ENCODE measurements at places on chromosomes 12 and 14.

GRCh38 chr14:93329965-93330608 lies 2.7 kb downstream of the BTBD7 start:
- no peak for DNase-seq

DNA sequence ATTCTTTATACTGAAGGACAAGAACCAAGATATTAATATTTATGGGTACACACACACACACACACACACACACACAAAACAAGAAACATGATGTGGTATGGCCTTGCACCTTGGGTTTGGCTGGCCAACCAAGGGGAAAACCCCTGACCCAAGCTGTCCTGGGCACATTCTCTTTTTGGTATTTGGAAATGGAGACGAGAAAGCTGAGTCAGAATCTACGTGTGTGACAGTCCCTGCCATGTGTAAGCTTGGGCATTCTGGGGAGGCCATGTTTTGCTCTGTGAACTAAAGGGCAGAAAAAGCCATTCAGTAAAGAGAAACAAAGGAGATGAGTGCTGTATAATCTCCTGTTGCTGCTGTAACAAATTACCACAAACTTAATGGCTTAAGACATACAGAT lies 35.6 kb downstream of the PTGER2 start:
- no peak for DNase-seq

DNA sequence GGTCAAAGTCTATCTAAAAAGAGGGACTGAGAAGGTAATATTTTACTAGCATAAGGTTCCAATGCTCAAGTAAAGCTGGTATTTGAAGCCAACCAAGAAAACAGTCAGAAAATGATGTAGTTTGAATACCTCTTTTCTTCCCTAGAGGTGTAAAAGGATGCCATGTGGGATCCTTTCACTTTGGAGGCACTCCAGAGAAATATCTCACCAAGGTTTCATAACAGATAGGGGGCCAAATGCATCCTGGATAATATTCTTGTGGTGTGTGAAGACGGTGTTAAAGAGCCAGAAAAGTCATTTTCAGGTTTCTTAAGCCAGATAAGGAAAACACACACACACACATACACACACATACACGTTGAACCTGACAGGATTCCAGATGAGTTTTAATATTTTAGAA lies 136.1 kb upstream of the PRKD1 start:
- no peak for DNase-seq

DNA sequence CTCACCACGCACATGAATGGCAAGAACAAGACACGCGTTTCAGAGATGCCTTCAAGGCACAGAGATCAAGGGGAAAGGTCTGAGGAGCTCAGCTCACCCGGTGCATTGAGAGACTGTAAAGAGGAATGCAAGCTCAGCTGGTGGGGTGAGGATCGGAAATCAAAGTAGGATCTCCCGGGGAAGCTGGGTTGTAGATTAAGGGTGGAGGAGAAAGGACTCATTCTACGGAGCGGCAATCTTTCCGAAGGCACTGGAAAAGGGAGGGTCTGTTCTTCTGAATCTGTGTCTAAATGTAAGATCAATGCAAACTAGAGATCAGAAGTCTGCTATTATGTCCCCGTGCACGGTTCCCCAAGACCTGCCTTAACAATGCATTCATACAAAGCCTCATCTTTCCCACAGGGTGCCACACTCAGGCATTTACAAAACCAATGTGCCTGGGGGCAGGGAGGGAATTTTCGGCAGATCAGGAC lies 41.6 kb upstream of the PYGL start:
- DNase-seq = no peak

DNA sequence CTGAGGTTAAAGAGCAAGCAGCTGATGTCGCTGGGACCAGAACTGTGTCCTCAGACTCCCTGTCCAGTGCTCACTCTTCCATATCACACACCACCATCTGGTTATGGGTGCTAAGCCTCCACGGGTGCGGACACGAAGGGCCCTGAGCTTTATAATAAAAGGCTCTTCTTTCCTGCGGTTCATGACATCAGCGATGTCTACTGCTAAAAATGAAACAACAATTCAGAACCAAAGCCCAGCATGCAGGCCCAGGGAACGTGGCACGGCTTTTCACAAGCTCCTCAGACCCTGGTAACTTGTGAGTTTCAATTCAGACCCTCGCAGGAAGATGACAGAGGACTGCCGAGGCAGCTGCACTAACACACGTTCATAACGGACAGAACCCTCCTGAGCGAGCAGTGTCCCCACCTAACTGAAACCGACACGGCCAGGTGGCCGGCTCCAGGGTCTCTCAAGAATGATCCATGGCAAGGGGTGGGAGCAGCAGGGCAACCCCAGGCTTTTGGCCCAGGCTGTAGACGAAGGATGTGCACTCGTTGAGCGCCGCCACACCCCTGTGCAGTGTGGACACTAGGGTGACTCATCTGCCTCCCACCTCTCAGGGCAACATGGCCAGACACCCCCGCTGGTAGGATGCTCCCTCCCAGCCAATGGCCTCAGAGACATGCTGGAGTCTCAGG lies 180.3 kb downstream of the CALM1 start:
- no peak for DNase-seq

DNA sequence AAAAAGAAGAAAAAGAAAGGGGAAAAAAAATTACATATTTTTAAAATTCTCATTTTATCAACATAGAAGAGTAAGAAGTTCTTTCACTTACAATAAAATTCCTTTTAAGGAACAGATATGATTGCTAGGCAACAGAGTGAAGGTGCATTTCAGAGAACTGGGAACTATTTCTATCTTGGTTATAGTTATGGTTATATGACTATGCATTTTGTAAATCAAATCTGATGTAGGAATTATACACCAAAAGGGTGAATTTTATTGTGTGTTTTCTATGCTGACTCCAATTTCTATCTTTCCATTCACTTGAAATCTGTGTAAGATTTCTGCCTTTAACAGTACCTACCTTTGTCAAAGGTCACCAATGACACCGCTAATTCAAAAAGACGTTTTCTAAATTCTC lies 50.1 kb downstream of the HNRNPC start:
- DNase-seq = no peak

DNA sequence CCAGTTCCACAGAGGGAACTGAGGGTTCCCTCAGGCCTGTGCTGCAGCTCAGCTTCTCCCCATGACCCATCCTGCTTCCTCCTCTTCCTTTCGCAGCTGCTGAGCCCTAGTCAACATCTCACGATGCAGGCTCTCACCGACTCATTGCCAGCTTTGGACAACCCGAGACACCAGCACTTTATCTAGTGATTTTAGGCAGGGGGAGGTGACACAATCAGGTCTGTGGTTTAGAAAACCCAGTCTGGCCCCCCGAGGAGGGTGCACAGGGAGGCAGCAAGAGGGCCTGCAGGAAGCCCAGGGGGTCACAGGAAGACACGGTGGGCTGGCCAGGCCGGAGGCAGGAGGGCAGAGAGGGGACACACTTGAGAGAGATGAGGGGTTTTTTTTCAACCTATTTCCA lies 35.4 kb downstream of the DIO3 start:
- DNase-seq = no peak

DNA sequence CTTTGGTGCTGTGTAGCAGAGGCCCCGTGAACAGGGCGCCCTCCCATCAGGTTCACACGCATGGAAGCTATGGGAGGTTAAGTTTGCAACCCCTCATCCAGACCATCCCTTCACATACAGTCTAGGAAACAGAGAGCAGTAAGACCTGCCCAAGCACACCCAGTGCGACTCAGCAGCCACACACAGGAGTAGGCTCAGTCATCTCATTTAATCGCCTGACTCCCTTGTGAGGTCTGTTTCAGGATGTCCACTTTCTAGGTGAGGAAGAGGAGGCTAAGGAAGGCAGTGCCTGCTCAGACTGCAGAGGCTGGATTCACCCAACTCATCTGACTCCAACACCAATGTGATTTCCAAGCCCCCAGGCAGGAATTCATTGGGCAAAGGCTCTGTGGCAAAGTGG lies 11.9 kb downstream of the BDKRB1 start:
- DNase-seq = no peak

DNA sequence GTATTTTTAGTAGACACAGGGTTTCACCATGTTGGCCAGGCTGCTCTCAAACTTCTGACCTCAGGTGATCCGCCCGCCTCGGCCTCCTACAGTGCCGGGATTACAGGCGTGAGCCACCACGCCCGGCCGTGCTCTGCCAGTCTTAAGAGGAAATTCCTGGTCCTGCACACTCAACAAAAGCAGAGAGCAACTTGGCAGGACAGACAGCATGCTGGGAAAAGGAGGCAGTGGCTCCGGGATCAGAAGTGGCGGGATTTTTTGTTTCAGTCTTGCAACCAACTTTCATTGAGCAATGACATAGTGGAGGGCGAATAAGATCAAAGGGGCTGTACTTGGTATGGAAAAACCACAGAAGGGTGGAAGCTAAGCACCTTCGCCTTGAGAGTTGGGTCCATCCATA lies 2.1 kb downstream of the CKAP4 start:
- peak; percentile 44 for DNase-seq

- DNase-seq = no peak
Measured at GRCh38 chr12:44968965-44969364, 81.9 kb downstream of the DBX2 start.

- DNase-seq = no peak
Measured at GRCh38 chr14:65297744-65298143, 114.8 kb upstream of the FUT8 start.

- no peak for DNase-seq
Measured at GRCh38 chr14:100585448-100586152, 1.6 kb downstream of the BEGAIN start.

- no peak for DNase-seq
Measured at GRCh38 chr12:103679421-103680170, 92.5 kb downstream of the STAB2 start.

GRCh38 chr14:101821528-101821927 lies 60.0 kb downstream of the PPP2R5C start:
- no peak for DNase-seq

DNA sequence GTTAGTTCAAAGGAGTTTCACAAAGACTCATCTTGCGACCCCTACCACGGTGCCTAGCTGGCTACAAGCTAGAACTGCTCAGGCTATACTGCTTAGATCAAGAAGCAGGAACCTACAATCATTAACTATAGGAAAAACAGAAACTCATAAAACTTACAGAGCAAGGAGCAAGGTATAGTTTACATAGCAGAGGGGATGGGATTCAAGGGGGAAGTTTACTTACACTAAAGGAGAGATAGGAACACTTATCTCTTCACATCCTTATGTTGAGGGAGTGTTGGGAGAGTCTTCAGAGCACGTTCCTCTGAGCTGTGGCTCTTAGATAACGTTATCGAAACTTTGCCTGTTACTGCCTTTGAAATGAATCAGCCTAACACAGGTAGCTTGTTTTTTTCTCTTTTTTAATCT lies 58.1 kb downstream of the FSCB start:
- DNase-seq = no peak

- no peak for DNase-seq
Measured at GRCh38 chr14:73829526-73830431, 21.9 kb upstream of the PTGR2 start.

DNA sequence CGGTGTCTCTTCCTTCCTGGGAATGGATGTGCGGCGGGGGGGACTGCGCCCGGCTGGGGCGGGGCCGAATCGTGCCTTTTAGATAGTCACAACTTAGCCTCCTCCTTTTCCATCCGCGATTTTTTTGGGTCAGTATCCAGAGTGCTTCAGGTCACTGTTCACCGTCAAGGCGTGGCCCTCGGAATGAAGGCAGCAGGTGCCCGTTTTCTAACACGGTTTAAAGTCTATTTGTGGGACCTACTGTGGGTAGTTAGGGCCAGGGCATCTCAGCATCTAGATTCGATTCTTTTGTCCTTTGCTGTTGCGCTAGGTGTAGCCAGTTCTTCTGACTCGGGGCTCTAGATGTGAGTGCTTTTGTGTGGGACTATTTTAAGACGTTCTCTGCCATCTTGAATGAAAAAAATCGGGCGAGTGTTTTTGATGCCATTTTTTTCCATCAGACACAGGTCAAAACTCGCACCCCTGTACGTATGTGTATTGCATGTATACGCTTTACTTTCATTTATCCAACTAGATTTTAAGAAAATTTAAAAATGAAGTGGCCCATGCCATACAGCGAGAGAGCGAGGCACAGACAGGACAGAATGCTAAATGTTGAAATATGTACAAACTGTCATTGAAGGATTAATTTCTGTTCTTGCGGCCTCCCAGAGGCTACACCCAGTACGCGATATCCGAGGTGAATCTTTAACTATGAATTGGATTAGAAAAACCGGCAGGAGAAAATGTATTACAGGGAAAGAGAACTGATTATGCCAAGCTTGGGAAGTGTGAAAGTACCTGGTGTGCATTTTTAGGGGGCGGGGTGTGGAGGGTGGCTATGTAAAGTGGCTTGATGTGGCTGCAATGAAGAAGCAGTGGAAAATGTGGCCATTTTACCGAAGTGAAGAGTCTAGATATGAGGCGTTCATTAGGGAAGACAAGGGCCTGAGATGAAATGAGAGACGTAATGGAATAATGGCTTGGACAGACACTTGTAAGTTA lies 835 bp downstream of the VEZT start:
- DNase-seq = peak; percentile 83

GRCh38 chr12:50922820-50923219 lies 29.5 kb upstream of the HIGD1C start:
- DNase-seq = no peak

GRCh38 chr12:62915204-62915529 lies 19.8 kb downstream of the PPM1H start:
- no peak for DNase-seq

GRCh38 chr14:76826122-76826521 lies at the start of gene LRRC74A:
TSS of gene LRRC74A (plus strand) at chr14:76826408. CDS start at chr14:76826698, 290 bp downstream.
- DNase-seq = no peak

DNA sequence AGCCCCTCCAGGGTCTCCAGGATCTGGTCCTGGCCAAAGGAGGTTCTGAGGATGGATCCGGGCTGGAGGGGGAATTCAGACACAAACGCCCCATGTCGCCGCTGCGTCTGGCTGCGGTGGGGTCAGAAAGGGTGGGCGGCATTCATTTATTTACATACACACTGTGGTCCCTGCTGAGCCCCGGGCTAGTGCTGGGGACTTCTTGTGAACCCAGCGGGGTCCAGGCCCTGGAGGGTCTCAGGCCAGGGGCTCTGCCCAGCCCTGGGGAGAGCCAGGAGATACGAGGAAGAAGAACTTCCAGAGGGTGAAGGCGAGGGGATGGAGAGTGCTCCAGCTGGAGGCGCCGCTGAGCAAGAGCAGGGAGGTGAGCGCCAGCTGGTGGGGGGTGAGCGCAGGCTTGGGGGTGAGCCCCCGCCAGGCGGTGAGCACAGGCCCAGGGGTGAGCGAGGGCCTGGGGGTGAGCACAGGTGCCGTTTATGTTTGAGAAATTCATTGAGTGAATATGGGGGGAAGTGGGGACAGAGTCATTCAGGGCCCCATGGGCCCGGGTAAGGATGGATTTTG lies 68.1 kb downstream of the NCOR2 start:
- DNase-seq = no peak

Measured in SW 1271 (cell line).